Activated T-helper 9 cell treated with anti-CD3 and anti-CD28 coated beads, Interleukin-2, amount 50 U/mL, for 16 hours (primary cell): ENCODE measurements at places on chromosomes 2 and 18.

DNA sequence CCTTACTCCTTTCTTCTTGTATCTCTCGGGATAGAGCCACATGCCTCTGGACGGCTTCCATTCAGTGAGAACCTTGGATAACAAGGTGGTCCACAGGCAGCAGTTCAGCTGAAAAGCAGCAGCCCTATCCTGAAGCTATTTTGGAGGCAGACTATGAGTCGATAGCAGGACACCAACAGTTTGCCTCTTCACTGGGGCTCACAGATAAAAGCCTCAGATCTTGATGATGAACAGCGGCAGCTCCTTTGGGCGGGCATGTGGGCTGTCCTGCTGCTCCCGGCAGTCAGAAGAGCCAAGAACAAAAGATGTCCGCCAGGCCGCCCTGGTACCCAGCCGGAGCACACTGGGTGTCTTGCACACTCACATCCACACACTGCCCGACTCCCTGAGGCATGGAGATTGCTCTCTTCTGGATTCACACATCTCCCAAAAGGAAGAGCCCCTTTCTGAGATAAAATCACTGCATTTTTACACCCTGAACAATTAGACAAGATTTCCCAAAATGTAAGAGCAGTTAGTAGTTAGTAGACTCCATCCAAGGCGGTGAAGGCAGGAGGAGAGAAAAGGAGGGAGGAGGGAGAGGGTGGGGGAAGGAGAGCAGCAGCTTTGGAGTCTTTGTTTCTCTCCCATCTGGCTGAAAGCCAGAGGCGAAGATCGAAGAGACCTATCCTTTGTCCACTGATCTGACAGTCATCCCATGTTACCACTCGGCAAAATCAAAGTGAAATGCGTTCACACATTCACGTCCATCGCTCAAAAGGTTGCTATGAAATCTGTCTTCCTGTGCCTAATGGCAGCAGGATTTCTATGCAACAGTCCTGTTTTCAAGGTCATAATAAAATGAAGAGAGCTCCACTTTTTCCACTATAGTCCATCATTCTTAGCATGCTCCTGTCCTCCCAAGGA is 90.1 kb upstream of the KLF7 start:
- no peak for DNase-seq

DNA sequence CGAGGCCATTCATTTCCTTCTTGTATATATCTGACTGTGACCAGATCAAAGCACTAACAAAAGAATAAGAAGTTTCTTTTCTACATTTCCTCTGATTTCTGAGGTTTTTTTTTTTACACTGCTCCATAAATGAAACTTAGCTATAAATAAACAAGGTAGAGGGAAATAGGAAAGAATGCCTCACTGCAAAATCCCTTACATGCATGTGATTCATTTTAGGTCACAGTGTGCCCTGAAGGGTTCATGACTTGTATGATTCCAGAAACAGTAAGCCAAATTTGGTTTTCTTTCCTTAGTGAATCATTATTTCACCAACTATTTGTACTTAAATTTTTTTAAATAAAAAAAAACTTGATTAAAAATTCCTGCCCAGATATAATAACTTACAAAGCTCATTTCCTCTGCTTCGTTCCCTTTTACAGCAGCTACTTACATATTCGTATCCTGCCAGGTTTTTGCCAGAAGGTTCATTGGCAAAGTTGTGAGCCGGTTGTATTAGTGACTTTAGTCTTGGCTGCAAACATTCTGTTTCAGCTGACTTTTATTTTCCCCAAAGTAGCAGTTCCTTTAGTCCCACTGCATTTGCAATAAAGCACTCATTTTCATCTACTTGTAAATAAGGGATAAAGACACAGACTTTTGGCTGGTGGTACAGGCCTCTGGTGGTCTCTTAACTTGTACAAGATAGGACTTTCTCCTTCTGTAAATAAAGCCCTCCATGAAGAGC is 58.6 kb downstream of the LRP2 start:
- no peak for DNase-seq

DNA sequence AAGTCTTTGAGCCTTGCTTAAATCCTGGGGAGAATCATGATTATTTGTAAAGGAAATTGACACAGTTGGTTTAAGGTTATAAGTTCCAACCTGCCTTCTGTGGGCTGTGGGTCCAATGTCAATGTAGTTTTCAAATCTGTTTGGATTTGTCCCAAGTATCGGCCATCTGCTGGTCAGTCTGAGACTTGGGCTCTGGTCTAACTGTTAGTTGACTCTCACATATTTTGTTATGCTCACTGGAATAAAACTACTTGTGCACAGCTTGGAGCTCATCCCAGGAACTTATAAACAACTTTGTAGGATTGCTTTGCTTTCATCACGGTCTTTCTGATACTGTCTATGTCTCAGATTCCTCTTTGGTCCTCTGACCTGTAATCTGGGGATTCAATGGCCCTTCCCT is 1026.2 kb upstream of the ZEB2 start:
- DNase-seq = no peak

- DNase-seq = no peak
Measured at GRCh38 chr2:187129306-187129705, 280.3 kb upstream of the ZSWIM2 start.

DNA sequence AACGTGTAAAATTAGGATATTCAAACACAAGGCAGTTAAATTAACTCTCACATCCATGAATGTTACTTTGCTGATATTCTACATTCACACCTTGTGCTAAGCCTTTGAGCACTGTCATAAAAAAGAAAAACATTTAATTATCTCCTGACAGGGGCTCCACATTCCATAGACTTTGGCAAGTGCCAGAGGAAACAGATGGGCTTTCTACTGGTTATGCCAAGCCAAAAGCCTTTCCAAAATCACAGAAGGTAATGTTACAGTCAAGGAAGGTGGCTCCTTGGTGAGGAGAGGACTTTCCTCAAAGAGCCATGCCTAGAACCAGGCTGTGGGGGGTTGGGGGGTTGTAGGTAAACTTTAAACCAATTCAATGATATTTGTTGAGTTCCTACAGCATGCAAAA is 12.4 kb downstream of the MYO5B start:
- DNase-seq = no peak

DNA sequence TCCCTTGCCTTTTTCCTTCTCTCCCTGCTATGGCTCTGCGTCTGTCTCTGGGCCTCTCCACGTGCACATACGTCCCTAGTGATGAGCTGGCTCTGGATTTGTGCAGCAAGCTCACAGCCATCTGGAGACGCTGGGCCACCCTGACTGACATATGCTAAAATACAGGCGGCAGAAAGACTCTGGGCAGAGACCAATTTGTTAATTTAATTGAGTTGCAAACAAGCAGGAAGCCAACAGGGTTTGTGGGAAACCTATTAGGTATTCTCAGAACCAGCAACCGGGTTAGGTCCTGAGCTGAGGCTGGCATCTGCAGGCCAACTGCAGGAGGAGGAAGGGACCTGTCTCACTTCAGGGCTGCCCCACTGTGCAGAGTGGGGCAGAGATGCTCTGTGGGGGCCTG is 53.5 kb upstream of the SMAD2 start:
- DNase-seq = no peak

- no peak for DNase-seq
Measured at GRCh38 chr2:156338578-156338977, 6.1 kb upstream of the NR4A2 start.

DNA sequence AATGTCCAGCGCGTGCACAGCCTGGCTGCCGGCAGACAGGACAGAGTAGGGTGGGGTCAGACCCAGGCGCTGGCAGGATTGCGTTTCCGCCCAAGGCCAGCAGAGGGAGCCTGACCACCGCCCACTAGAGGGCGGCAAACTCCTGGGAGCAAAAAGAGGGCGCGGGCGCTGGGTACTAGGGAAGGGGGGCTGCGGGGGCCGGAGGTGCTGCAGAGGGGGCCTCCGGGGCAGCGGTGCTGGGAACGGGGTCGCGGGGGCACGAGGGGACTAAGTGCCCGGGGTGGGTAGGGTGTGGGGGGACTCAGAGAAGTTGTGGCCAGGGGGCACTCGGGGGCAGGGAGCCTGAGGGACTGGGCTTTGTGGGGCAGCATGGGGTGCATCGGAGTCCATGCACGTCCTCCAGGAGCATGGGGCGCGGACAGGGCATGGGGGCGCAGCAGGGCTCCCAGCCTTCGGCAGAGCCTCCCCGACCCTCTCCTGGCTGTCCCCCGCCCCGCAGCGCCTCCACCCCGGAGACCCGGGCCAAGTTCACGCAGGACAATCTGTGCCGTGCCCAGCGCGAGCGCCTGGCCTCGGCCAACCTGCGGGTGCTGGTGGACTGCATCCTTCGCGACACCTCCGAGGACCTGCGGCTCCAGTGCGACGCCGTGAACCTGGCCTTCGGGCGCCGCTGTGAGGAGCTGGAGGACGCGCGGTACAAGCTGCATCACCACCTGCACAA is 3.2 kb downstream of the TEKT4 start:
- DNase-seq = peak; percentile 23

DNA sequence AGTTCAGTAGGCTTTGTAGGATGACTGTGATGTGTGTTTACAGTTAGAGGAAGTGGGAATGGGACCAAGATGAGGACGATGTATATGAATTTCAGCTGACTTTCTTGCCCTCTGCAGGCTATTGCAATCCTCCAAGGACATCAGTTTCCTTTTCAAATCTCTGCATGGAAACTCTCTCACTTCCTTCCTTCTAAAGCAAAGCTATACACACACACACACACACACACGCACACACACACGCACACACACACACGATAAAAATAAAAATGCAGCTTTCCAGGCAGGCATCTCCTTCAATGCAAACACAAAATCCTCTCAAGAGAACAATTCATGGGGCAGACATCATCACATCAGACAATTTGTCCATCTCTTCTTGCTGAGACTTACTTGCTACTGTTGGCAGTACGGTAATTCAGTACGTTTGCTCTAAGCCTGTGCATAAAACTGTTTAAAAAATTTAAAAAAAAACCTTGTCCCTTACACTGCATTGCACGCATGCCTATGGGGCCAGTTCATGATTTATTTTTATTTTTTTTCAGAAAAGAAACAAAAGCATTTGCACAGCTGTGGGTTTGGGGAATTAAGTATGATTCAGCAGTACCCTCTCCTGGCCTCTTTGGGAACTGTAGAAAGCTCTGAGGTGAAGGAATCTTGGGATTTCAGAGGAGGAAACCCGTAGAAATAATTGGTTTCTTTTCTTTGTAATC is 27.1 kb upstream of the ICOS start:
- no peak for DNase-seq

DNA sequence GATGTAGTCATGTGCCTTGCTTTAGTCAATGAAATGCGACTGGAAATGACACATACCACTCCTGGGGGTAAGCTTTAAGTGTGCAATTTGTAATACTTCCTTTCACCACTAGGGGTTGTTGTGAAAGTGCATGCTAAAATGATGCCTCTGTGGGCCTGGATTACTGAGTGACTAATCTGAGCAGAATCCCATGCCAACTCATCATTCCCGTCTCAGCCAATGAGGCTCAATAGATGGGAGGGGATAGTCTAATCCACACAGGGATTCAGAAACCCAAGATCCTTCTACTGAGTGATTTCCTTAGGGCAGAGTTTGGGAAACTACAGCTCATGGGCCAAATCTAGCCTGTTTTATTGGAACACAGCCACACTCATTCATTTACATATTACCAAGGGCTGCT is 54.0 kb downstream of the HRH4 start:
- DNase-seq = no peak

DNA sequence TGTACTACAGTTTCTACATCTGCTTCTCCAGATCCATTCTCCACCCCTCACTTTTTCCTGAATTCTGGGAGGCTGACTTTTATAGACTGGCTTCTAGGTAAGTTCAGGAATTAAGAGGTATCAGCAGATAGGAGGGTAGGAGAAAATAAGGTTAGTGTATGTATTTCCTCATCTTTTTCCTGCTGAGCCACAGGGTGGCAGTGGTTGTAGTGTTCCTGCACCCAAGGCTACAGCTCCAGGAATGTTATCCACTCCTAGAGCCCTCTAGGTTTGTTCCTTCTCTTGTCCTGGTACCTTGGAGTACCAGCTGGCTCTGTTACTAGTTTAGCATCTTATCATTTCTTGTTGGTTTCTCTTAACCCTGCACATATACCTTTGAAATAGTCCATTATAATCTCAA is 40.7 kb upstream of the C2orf66 start:
- no peak for DNase-seq

DNA sequence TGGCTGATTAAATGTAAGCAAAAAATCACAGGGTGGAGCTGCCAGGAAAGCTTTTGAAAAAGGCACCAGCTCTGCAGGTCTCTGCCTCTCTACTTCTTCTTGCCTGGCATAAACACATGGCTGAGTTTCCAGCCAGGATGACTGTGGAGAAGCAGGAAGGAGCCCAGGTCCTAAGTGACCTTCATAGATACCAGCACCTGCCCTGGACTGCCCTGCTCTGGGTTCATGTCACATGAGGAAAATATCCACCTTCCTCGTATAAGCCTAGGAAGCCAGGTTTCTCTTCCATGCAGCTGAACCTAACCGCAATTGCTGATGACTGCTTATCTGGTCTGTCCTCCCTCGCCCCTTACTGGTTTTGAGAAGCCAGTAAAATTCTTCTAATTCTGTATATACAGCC is 47.8 kb upstream of the CREB1 start:
- DNase-seq = no peak

DNA sequence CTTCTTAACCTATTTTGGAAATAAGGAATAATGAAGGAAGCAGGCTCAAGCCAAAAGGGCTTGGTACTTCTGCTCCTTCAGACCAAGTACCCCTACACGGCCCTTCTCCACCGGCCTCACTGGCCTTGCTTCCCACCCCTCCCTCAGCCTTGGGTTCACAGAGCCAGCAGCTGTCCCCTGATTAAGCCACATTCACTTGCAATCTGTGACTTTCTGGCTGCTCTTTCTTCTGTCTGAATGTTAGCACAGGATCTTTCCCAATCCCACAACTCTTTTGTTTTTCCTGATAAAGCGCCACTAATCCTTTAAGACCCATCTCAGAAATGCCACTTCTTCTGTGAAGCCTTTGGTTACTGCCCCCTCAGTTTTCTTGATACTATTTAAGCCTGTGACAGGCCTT is 52.4 kb downstream of the REEP1 start:
- no peak for DNase-seq
